ENCODE measurements at places on chromosomes 2 and 18.
A peak's percentile ranks its signal among the peaks of the same experiment; 100 is the strongest.

DNA sequence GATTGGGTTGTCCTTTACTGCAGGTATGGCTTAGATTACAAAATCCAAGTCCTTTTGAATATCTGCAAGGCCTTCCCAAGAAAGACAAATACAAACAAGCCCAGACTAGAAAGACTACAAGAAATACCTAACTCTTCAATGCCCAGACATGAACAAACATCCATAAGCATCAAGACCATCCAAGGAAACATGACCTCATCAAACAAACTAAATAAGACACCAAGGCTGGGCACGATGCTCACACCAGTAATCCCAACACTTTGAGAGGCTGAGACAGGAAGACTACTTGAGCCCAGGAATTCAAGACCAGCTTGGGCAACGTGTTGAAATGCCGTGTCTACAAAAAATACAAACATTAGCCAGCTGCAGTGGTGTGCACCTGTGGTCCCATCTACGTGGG lies 31.7 kb downstream of the MAP4K3 start:
- DNase-seq, result no peak

DNA sequence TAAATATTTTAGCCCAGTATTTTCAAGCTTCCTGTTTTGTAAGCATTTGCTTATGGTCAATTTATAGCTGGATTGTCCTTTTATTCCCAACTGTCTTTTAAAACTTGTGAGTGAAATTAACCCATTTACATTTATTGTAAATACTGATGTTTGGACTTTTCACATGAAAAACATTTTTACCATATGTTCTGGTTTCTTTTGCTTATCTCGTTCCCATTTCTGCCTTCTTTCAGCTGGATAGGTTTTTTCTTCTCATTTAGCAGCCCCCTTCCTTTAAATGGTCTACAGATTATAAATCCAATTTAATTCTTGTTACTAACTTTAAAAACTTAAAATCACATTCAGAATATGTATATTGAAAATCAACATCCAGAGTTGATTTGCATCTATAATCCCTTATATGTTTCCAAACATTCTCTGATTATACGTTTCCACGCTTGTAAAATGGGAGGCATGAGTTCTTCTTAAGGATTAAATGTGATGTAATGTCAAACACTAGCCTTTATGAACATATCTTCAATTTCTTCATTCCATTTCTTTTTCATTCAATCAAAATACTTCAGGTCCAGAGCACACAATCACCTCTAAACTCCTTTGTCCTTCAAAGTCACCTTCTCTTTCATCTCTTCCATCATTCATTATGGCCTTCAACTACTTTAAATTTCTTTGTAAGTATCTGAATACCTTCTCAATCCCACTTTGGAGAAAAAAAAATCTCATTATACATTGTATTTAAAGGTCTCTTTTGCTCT lies 1.1 kb upstream of the KDM3A start:
- DNase-seq, result no peak

DNA sequence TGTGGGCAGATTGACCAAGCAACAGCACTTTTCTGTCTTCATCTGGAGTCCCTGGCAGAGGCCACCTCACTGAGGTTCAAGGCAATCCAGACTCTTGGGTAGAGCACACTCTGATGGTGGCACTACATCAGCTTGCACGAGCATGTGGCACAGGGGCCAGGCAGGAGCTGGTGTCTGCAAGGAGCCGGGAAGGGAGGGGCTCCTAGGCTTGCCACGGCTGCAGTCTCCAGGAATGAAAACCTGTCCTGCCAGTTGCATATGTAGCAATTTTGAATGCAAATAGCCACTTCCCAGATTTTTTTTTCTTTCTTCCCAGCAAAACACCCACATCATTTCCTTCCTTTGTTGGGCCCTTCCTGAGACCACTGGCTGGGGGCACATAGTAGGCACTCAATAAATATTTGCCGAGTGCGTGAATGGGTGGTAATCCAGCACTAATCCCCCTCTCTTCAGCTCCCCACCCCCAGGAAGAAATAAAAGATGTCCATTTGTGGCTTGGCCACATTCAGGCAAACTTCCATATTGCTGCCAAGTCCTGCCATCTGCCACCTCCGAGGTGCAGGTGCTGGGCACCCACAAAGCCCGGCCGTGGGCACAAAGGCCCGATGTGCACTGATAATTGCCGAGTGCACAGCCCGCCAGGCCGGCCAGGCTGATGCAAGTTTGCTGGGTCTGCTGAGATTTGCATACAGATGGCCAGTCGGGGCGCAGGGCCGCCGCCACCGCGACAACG lies 72.4 kb downstream of the MYCN start:
- no peak for DNase-seq

DNA sequence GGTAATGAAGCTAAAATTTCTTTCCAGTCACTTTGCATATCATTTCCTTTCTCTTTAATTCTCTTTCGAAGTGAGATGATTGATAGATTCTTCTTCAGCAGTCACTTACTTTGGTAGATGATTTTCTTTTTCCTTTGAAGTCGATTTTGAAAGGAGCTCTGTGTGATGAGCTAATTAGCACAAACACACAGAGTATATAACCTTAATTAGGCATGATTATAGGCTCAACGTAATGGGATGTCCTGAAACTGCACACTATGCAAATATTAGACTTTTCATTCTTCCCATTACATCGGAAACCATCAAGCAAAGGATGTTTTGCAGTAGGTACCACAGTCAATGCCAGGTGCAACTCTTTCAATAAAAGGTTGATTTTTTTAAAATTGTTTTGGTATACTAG lies 6.4 kb upstream of the CTLA4 start:
- DNase-seq, result no peak

GRCh38 chr18:3911413-3911812 lies 461.4 kb downstream of the TGIF1 start:
- no peak for DNase-seq

DNA sequence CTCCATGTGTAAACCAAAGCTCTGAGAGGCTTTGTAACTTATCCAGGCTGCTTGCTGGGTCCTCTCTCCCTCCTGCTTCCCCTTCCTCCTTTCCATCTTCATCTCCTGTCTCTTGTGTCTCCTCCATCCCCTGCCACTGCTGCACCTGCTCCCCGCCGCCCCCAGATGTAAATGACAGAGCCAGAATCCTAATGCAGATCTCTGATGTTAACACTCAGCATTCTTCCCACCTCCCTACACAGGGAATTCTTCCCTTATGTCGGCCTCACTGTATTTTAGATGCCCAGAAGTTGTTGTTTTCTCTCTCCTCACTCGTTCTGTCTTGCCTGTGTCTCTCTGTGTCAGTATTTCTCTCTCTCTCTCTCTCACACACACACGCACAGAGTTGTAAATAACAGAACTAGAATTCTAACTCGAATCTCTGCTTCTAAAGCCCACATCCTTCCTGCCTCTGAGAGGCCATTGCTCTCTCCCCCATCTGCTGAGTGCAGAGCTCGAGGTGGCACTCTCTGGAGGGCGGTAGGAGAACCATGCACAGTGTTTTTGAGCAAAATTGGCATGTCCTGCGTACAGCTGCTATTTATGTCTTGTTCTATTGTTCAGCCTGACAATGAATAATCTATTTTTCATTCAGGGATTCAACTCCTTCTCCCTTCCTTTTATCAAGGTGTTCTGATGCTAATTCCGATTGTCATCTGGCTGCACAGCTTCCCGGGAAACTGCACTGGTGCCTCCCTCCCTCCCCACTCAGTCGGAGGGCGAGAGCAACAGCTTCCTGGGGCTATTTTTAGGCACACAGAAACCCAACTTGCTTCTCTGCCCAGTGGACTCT lies 219.9 kb downstream of the SH3RF3 start:
- DNase-seq, result no peak

DNA sequence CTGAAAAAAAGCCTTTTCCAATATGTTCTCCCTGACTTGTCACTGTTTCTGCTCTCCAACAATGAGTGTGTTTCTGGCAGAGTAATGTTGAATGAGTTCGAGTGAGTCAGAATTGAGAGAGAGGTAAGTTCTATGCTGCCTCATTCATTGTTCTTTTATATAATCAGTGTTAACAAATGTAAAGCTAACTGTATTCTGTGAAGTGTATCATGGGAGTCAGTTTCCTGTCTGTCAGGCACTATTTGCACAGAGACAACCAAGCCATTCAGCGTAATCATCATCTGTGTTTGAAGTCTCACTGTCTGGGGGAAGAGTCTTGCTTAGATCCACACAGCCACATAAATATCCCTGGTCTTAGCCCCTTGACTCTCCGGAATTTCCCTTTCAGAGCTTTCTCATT lies 22.0 kb upstream of the UPP2 start:
- DNase-seq, result peak; percentile 57

Data from Daoy (cell line).